ENCODE measurements at places on chromosomes 2 and 18.

- no peak for DNase-seq
Measured at GRCh38 chr2:234821946-234822475, 129.8 kb upstream of the SH3BP4 start.

GRCh38 chr18:30800800-30801199 is 241.7 kb downstream of the DSC3 start:
- no peak for DNase-seq

DNA sequence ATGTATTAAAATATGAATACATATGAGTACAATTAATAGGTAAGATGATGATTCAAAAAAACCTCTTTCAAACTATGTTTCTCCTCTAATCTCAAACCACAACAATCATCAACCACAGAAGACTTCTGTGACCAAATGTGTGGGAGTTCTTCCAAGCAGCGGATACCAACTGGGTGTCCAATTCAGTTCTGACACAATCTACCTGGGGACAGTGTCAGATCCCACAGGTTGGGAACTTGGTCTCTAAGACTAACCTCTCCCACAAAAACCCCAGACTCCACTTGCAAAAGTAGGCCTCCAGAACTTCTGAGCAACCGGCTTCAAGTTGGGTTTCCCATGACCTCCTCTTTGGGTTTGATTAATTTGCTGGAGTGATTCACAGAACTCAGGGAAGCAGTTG is 26.9 kb downstream of the FASTKD1 start:
- no peak for DNase-seq

DNA sequence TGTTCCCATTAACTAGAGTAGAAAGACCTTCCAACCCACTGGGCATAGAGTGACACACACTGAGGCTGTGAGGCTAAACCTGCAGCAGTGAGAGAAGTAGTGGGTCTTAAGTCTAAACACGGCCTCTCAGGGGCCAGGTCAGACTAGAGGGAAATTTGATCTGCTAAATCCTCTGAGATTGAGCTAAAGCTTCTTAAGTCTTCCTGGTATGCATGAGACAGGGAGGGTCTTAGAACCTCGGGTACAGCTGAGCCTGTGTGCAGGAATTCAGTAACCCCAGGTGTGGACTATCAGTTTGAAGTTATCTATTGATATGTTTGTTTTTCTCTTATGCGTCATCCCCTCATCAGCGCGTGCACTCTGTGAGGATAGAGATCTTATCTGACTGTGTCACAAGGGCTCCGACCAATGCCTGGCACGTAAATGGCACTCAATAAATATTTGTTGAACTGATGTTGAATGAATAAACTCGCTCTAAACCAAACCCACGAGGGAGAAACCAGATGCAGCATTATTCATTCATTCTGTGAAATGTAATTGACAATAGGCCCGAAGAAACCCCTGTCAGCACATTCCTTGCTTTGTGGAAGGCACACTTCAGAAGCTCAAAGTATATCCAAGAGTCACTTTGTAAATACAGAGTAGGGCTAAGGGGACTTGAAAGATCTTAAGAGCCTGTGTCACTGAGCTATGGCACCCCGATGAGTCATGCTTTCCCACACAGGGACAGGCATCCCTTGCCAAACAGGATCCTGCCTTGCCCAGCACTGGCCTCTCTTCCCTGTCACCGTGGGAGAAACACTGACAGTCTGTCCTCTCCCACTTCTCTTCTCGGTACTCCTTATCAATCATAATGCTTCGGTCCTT is 21.7 kb upstream of the RAB10 start:
- DNase-seq: no peak

DNA sequence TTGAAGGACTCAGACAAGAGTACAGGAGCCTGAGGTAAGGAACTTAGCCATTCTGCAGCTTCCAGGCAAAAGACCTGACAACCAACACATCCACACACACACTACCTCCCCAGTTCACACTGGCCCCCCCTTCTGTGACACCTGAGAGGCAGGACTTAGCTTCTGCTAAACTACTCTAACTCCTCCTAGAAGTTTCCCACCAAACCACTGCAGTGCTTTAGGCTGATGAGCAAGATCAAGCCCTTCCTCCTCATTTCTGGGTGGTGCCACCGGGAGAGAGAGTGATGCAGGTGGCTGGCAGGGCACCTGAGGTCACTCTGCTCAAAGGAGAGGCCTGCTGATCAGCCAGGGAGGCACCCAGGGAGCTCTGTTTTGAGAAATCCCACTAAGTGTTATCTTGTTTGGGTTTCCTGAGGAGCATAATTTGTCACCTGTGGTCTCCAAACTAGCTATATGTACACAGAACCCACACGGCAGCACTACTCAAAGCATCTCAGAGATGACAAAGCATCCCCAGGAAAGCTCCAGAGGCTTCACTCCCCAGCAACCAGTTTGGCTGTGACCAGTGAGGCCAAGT is 188.4 kb downstream of the MYO5B start:
- no peak for DNase-seq
